ENCODE measurements at places on chromosomes 1 and 21. TPM values are rescaled to one million over a fixed set of nuclear protein-coding genes. Genes with fewer than 3 reads are reported as not detected.
A peak's percentile ranks its signal among the peaks of the same experiment; 100 is the strongest.

DNA sequence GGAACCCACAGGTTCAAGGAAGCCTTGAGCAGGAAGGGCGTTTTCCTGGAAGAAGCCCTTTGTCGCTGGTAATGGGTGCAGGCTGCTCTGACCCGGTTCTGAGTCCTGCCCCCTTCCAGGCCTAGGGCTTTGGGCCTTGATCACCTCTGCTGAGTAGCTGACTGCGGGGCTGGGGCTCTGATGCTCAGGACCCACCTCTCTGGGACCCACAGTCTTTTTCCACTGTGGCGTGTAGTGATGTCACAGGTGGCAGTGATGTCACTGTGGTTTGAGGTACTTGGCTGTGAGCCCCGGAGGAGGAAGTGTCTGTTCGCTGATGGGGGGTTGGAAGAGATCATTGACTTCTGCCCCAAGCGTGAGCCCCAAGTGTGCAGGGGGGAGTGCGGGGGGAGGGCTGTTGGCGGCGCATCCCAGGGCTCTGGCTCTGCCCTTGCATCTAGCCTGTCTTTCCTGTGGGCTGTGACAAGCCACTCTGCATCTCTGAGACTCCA lies 6.9 kb downstream of the TNFRSF1B start:
- no peaks in the 10 kb centered on the region for H3K27me3 ChIP-seq
- no peak overlapping the region for H3K4me3 ChIP-seq
- H3K4me1 ChIP-seq = peaks cover 39% of the 10 kb centered on the region
- no peaks in the 10 kb centered on the region for H3K36me3 ChIP-seq

DNA sequence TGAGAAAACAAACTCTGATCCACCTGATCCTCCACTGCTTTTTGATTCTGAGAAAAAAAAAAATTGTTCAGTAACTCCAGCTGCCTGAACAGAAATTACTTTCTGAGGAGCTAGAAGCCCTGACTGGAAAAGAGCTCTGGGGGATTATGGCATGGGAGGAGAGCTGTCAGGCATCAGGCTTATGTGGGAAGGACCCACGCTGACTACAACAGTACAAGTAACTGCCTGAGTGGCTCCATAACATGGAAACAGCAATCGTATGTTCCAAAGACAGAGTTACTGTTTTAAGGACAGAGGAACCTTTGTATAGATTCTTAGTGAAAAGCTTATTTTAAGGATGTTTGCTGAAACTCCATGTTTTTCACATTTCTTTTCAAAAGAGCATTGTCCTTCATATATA lies 1.2 kb upstream of the ANGPTL7 start:
- no peaks in the 10 kb centered on the region for H3K27me3 ChIP-seq
- H3K4me3 ChIP-seq = no peak overlapping the region
- no peaks in the 10 kb centered on the region for H3K4me1 ChIP-seq
- DNase-seq = no peak

PCP4 gene
- not detected for total RNA-seq

- DNase-seq = no peak
- no peaks in the 10 kb centered on the region for H3K36me3 ChIP-seq
- no peak overlapping the region for H3K27ac ChIP-seq
- H3K27me3 ChIP-seq = peaks cover 2% of the 10 kb centered on the region
- H3K4me1 ChIP-seq = no peaks in the 10 kb centered on the region
Observed at GRCh38 chr1:116297495-116298212, 75.4 kb upstream of the ATP1A1 start.

DNA sequence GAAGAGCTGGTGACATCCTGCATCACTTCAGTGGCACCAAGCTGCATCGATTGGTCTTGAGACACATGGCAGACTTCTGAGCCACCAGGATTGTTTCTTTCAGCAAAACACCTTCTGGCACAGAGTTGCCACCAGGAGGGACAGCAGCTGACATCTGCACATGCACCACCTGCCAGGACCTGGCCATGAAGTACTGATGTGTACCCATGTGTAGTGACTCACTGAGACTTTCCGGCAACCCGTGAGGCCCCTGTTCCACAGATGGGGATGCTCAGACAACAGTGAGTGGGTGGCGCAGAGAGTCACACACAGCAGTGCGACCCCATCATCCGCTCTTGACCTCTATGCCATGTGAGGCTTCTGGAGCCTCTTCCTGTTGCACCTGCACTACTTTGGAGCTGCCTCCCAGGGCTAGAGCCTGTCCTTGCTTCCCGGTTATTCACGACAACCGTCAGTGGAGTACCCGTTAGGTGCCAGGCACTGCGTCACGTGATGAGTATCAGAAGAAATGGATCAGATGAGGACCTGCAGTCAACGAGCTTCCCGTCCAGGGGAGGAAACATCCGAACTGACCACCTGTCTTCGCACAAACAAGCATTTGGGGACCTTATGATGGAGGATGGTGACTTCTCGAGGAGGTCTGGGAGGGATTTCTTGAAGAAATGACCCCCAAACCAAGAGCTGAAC lies 80.5 kb upstream of the VAMP3 start:
- no peak for DNase-seq
- H3K27me3 ChIP-seq = no peaks in the 10 kb centered on the region
- no peak overlapping the region for H3K4me3 ChIP-seq
- no peaks in the 10 kb centered on the region for H3K4me1 ChIP-seq
- H3K27ac ChIP-seq = no peak overlapping the region

DNA sequence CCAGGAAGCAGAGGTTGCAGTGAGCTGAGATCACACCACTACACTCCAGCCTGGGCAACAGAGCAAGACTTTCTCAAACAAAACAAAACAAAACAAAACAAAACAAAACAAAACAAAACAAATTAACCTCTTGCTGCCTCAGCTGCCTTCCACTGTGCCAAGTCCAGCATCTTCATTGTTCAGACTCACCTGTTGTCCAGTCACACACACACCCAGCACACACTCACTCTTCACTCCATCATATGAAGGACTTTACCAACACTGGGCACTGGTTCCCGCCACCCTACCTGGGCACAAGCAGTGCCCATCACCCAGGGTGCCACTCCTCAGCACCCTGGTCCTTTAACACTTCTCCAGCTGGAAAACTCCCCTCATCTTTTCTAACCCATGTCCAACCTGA lies 14.6 kb downstream of the PYCR2 start:
- H3K27ac ChIP-seq = no peak overlapping the region
- no peaks in the 10 kb centered on the region for H3K4me1 ChIP-seq
- no peak for DNase-seq
- H3K4me3 ChIP-seq = no peak overlapping the region

- no peaks in the 10 kb centered on the region for H3K36me3 ChIP-seq
- peak overlapping the region; percentile 86 for H3K27ac ChIP-seq
- peaks cover 56% of the 10 kb centered on the region for H3K4me1 ChIP-seq
- peak; percentile 90 for DNase-seq
- H3K4me3 ChIP-seq = no peak overlapping the region
Observed at GRCh38 chr1:198153103-198153502, 3.7 kb upstream of the NEK7 start.

PRELP gene
- not detected for total RNA-seq

GRCh38 chr1:156284112-156284511 lies at the start of gene TMEM79:
Gene TMEM79, plus strand, starts transcription at chr1:156284325. Its CDS starts 902 bp downstream, at chr1:156285227.
- peak within 1 kb of the TSS; percentile 69 for H3K27ac ChIP-seq
- H3K4me3 ChIP-seq = peak within 1 kb of the TSS; percentile 90
- H3K4me1 ChIP-seq = peaks cover 14% of the 10 kb centered on the region

INTS7 gene
- total RNA-seq = 18.1 TPM

Data from endothelial cell of umbilical vein (primary cell).